ENCODE measurements at places on chromosomes 6 and 20.

- DNase-seq = no peak
These were observed 46.3 kb downstream of the SOD2 start for GRCh38 chr6:159646733-159647132.

DNA sequence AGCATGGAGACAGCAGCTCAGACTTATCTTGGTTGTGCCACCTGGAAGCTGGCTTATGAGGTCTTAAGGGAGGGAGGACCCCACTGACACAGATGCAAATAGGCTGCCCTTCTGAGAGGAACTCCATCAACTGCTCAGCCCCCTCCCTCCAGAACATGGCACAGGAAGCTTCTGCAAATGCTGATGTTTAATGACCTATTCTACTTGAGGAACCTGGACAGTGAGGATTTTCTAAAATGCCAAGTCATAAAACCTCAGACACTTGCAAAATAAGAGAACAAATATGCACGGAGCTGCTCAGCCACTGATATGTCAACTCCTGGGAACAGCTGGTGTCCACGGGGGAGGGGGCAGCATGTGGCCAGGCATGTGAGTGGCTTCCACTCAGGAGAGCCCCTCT lies 3.5 kb downstream of the CST9 start:
- DNase-seq = no peak

DNA sequence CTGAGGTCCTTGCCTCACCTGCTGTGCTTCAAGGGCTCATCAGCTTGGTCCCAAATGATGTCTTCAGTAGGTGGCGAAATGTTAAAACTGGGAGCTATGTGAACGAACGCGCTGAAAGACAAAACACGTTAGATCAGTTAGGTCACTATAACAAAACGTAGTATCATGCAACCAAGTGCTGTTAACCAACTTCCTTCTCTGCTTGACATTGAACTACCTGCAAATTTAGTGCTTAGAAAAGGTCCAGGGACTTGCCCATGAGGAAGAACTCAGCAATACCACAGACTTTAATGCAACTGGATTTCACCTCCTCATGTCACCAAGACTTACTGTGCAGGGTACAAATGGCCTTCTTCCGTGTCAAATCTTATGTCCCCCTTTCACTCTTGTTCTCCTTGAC lies 24.8 kb downstream of the BACH2 start:
- DNase-seq = peak; percentile 22

GRCh38 chr20:55415567-55416142 lies 589.7 kb downstream of the CBLN4 start:
- DNase-seq = no peak

- no peak for DNase-seq
These were observed 21.9 kb downstream of the SAMD5 start for GRCh38 chr6:147530132-147531060.

- peak; percentile 17 for DNase-seq
These were observed 970 bp downstream of the BLTP3A start for GRCh38 chr6:34792605-34793500.

DNA sequence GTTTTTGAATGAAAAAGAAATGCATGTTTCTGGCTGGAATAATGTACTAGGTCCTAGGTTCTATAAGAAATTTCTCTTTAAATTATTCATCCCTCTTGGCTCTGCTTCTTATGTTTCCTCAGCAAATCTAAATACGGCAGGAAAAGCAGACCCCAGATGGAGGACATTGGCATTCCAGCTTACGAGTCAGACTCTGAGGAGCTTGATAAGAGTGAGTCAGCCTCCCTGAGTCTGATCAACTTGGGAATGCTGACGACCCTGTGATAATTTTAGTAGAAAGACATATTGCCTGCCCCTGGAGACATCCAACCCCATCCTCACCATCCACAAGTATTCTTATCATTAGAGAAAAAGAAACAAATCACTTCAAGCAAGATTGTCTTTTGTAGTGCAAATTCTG lies 509.7 kb upstream of the MARCKS start:
- DNase-seq = no peak

- no peak for DNase-seq
These were observed 130.0 kb upstream of the UST start for GRCh38 chr6:148616841-148617240.

DNA sequence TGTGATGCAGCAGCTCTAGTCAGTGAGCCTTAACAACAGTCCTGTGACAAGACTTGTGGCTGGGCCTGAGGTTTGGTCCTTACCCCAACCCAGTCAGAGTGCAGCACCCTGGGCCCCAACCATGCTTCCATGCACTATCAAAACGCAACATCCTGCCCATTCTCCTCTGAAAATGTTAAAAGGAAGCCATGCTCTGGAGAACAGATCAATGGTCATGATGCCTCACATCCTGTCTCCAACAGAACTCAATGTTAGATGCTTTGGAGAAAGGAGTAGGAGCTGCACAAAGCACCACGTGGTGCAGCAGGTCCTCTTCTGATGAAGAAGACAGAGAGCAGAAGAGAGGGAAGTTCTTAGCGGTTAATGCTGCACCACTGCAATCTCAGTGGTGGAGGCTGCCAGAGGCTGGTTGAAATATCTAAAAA lies 41.9 kb downstream of the TRAM2 start:
- DNase-seq = no peak

DNA sequence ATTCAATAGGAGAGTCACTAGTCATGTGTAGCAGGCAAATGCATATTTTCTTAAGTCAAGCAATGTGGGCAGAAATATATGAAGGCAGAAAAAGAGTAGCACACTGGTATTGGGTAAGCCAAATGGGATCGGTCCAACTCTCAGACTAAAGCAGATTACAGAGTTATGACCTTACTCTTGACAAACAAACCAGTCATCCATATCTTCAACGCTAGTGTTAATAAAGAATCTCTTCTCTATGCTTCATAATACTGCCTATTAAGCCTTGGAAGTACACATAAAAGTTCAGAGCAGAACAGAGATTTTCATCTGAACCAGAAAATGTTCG lies 320.2 kb upstream of the JARID2 start:
- no peak for DNase-seq

- no peak for DNase-seq
These were observed 79.9 kb upstream of the GLP1R start for GRCh38 chr6:38968702-38969149.

- no peak for DNase-seq
These were observed 34.8 kb upstream of the SIRT5 start for GRCh38 chr6:13539572-13539971.

DNA sequence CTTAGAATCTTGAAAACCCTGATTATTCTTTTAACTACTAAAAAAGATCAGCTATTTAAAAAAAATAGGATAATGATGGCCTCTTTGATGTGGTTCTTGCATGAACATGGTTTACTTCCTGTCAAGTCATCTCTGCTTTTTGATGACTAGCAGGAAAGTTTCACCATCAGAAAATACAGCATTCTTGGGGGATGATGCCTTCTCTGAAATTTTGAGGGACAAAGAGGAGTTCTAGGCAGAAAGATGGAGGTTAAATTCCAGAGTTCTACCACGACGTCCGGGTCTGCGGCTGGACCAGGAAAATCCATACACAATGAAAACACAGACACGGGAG lies 130.4 kb downstream of the OLIG3 start:
- peak; percentile 50 for DNase-seq

DNA sequence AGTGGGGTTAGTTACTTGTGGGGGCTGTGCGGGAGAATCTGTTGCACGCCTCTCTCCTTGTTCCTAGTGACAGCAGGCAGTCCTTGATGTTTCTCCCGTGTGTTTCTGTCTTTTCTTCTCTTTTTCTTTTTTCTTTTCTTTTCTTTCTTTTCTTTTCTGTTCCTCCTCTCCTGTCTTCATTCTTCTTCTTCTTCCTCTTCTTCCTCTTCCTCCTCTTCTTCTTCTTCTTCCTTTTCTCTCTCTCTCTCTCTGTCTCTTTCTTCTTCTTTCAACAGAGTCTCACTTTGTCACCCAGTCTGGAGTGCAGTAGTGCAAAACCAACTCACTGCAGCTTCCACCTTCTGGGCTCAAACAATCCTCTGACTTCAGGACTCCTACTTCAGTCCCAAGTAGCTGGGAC lies 6.8 kb upstream of the AIG1 start:
- DNase-seq = no peak

- no peak for DNase-seq
These were observed 51.6 kb upstream of the SNAP25 start for GRCh38 chr20:10167040-10167439.

DNA sequence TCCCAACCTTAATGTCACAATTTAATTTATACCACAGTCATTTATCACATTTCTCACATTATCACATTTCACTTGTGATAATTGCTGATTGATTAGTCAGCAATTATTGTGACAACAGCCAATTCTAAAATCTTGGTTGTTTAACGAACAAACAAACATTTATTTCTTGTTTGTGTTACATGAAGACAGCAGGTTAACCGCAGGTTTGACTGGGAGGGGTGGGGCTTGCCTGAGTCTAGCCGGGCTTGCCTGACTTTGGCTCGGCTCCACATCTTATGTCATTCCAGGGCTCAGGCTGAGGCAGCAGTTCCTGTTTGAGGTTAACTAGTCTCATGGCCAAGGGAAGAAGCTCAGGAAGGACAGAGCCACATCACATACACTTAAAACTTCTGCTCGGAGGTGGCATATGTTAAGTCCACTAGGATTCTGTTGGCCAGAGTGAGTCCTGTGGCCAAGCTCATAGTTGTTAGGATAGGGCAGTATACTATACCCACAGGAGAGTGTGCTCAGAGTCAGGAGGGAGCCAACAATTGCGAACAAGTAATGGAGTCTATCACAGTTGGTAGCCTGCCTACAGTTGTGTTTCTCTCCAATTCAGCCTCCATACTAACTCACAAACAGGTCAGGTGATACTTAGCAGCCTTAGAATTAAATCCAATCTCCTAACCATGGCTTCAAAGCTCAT lies 90.0 kb upstream of the IFNGR1 start:
- peak; percentile 55 for DNase-seq

GRCh38 chr6:36947570-36948351 lies 6.8 kb upstream of the PI16 start:
- peak; percentile 52 for DNase-seq

GRCh38 chr6:75183099-75183541 lies 22.7 kb downstream of the COL12A1 start:
- DNase-seq = no peak

DNA sequence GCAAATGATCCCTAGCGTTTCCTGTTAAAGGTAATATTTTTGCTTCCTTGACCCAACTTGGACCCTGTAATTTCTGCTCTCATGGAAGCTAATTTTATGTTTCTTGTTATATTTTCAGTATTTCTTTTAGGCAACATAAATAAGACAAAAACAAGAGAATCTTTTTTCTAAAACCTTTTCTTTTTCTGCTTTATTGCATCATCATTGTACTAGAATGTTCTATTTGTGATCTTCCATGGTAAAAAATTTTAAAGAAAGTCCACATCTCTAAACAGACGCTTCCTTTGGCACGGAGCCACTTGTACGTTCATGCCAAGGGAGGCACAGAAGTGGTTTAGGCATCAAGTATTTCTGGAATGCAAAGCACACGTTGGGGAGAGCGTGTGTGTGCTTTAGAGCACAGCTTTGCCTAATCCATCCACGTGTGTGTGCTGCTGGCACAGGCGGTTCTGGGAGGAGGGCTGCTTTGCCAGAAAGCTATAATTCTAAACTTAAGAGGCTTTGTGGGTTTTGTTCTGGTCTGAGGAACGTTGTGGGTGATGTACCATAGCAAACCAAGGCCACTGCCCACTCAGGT lies 98.3 kb downstream of the SASH1 start:
- DNase-seq = no peak

All from CD4-positive, alpha-beta T cell treated with Interleukin-1 beta for 1 hour (primary cell).